ENCODE measurements at places on chromosomes 1 and 21.
A peak's percentile ranks its signal among the peaks of the same experiment; 100 is the strongest.

- DNase-seq: no peak
These were observed 784 bp upstream of the KCND3 start for GRCh38 chr1:111990026-111990877.

GRCh38 chr1:116268211-116268610 is 104.8 kb upstream of the ATP1A1 start:
- no peak for DNase-seq

DNA sequence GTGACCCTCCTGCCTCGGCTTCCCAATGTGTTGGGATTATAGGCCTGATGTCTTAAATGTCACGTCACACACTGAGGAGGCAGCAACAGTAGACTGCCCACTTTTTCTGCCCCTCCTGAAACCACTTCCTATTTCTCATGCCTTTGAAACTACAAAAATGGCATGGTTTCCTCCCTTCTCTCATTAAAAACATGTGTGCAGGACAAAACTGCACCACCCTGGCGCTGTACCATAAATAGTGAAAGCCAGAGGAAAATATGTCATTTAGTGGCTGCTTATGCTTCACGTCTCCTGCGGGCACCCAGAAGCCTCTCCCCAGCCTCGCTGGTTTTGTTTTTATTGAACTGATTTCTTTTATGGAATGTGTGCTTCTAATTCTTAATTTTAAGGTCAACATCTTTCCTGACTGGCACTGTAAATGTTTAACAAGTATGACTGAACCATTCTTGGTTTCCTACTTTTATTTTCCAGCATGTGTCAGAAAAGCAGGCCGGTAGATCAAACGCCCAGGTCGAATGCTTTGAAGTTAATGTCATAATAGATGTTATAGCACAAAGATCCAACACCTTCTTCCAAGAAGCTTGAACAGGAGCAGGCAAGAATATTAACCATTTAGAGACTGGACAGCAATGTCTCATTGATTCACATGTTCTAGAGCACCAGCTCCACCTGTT is 59.6 kb upstream of the C1orf87 start:
- DNase-seq: peak; percentile 93

DNA sequence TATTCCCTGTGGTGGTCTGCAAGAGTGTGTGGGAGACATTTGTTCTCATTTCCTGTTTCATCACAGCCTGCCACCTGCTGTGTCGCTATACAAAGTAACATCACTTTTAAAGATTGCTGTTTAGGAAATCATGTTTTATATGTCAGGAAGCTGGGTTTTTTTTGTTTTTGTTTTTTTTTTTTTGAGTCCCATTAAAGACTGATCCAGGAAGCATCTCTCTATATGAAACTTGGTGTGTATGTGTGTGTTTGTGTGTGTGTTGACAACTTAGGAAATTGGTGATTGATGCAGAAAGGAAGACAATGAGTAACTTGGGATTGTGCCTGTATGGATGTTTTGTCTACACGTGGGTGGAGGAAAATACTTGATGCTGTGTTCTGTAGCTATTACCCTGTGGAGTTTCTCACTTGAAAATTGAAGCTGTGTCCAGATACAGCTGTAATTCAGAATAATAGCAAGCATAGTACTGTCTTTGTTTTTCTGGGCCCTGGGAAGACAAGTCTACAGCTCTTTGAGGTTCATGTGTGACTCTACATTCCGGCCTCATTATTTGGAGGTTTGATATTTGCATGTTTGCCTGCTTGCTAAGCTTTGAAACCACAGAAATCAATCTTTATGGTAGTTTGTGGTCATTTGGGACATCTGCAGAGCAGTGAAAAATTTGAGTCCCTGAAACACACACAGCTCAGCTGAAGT is 47.9 kb downstream of the LAMC1 start:
- DNase-seq: no peak

GRCh38 chr1:244181867-244182266 is 130.8 kb downstream of the ZBTB18 start:
- no peak for DNase-seq

- no peak for DNase-seq
These were observed 18.7 kb upstream of the CSF1 start for GRCh38 chr1:109891930-109892329.

DNA sequence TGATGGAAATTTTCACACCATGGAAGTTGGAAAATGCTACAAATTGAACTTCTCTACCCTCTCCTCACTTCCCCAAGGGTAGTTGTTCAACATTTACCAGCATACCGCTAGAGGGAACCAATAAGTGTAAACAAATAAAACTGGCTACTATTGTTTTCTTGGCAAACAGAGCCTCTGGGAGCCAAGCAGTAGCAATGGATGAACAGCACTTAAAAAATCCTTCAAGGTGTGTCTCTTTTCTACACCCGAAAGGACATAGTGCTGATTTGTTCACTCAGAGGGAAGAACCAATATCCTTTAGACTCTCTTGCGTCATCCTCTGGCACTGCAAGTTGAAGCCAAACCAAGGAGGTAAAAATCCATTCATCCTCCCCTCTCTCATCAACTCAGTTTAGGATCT is 161.5 kb downstream of the TBX15 start:
- no peak for DNase-seq

GRCh38 chr1:160755461-160755860 is 16.4 kb downstream of the SLAMF7 start:
- DNase-seq: no peak

DNA sequence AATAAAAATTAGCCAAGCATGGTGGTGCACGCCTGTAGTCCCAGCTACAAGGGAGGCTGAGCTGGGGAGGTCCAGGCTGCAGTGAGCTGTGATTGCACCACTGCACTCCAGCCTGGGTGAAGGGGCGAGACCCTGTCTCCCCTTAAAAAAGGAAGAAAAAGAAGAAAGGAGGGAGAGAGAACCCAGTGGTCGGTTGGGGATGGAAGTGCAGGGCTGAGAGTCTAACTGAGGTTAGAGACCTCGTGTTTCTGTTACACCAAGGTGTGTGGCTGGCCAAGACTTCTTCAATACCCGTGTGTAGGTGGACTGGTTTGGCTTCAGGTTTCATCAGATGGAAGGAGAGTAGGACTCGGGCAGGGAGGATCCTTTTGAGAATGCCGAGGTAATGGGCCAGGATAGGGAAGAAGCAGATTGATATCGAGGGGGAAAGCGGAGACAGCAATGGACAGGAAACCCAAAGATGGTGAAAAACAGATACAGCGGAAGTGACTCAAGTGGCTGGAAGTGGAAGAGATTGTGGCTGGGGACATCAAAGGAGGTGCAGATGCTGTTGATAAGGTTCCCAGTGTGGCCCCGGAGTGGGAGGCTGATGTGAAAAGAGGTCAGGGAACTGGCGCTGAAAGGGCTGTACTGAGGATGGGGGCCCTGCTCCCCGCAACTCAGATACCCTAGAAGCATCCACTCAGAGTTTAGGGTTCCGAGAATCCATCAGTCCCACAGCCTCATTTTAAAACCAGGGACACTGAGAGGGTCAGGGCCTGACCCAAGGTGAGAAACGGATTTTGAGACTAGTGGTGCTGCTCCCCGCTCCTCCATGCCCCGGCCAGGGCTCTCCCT is 681 bp upstream of the UBXN10 start:
- no peak for DNase-seq

DNA sequence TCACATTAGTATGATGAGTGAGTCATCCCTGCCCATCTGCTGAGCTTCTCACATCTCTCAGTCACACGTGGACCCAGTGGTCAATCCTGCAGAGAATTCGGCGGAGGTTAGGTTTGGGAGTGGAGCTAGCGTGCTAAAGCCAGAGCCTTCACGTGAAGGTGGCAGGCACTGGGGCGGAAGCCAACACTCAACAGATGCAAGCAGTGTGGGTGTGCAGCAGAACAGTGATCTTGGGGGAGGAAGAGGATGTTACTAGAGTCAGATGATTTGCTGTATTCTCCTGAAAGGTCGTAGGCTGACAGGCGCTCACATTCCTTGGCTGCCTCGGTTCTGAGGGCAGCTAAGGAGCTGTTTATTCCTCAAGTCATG is 6.7 kb downstream of the C1orf115 start:
- peak; percentile 27 for DNase-seq

DNA sequence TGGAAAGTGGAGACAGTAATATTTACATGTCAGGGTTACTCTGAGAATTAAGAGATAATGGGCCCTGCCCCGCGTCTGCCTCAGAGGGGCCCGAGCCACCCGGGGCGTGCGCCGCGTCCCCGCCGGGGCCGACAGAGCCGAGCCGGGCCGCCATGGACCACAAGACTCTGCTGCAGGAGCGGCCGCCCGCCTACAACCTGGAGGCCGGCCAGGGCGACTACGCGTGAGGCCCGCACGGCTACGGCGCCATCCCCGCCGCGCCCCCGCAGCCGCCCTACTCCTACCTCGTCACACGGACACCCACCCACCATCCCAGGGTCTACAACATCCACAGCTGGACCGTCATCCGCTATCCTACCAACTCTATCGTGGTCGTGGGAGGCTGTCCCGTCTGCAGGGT is 35.1 kb upstream of the LRRC39 start:
- no peak for DNase-seq

- DNase-seq: no peak
These were observed 130.3 kb downstream of the CASZ1 start for GRCh38 chr1:10665930-10666850.

- DNase-seq: no peak
These were observed 72.8 kb upstream of the FGGY start for GRCh38 chr1:59223989-59224634.

GRCh38 chr1:19710825-19711611 is 46.3 kb downstream of the HTR6 start:
- no peak for DNase-seq

- DNase-seq: no peak
These were observed 13.2 kb downstream of the NAV1 start for GRCh38 chr1:201551877-201552731.

DNA sequence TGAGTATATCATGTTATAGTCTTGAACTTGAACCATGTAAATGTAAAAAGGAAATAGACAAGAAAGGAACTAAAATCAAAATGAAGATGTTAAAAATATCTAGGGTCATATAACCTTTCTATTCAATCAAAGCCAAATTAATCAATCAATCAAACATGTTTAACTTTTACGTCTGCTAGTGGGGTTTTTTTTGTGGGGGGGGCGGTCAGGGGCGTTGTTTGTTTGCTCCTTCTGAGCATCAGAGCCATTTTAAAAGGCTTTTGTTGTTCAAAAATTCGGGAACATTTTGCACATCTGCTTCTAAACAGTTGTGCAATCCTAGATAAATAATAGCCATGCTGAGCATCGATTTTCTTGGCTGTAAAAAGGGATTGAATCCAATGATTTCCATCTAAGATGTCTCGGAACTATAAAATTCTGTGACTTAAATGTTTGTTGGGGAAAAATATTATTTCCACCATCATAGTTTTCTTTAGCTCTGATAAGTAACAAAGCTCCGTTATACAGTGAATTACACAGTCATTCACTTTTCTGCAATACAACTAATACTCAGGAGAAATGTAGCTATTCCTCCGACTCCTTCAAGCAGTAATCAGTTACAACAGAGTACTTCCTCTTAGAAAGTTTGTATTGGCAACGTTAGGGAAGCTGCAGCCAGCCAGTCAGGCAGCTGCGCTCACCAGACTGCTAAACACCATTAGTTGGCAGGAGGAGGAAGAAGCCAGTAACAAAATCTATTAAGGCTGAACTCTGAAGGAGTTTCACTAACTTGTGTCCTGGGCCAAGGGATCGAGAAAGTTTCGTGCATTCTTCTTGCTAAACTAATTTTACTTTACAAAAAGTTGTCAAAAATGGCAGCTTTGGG is 2.2 kb downstream of the SPATA6 start:
- peak; percentile 42 for DNase-seq

DNA sequence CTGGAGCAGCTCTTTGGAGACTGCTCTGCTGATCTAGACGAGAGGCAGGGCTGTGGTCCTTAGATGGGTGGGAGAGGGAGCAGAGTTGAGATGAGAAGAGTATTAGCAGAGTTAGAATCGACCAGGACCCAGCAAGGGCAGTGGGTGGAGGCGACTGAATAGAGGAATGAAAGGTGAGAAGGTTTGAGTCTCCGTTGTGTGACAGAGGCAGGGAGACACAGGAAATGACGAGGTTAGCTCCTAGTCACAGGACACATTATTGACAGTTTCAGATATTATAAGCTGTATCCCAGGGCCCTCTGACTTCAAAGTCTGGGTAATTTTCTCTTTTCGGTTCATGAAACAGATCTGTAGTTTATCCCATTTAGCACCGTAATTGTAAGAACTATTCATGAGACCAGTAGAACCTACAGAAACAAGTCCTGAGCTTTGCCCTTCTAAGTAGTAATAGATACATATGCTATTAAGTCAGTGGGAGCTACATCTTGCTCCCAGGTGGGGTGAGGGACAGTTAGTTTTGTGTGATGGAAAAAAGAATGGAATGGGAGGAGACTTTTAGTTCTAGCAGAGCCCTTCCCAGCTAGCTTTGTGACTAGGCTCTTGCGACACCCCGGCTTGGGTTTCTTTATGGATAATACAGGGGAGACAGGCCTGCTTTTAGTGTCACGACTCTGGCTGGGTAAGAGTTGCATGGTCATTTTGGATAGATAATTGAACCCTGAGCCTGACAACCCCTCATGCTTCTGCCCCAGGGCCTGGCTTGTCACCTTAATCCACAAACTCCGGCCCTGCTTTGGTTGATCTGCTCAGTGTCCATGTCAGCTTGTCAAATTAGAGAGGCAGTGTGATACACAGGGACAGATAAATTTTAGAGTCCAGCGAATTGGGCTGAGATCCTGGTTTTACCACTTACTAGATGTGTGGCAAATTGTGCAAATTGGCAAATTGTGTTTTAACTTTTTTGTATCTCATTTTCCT is 70.2 kb downstream of the UCK2 start:
- peak; percentile 40 for DNase-seq

DNA sequence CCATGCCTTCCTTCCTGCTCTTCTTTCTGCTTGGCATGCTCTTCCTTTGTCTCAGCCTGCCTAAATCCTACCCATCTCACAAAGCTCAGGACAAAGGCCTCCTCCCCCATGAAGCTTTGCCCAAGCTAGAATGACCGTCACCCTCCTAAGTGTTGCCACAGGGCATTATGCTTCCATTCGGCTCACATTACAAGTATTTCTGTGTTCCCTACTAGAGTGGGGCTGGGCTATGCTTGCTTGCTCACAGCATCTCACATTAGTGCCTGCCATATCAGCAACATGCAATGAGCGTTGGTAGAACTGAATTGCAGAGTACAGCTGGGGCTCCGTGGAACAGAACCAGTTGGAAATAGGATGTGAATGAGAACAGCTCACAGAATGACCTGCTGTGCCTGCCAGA is 82.8 kb downstream of the CD58 start:
- no peak for DNase-seq

DNA sequence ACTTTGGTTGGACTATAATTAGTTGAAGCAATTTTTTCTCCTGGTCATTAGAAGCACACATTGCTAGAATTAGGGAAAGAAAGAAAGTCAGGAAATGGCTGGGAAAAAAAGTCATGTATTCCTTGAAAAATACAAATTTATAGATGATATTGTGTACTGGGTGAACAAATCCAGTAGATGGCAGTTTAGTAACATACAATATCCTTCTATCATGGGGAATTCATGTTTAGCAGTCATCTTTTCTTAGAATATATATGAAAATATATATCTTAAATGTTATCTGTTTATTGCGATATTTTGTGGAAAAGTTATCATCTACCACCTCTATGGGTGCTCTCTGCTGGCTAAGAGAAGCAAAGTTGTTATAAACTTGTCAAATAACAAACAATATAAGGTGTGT is 13.1 kb upstream of the ZRANB2 start:
- no peak for DNase-seq

- no peak for DNase-seq
These were observed 5.8 kb downstream of the DCAF8 start for GRCh38 chr1:160256396-160257046.

- no peak for DNase-seq
These were observed 32.6 kb upstream of the HTR1D start for GRCh38 chr1:23249787-23250454.

GRCh38 chr1:39105841-39106765 is 80.0 kb downstream of the NDUFS5 start:
- DNase-seq: no peak

- DNase-seq: peak; percentile 94
These were observed 26.2 kb downstream of the MIA3 start for GRCh38 chr1:222643938-222644635.
